ENCODE measurements at places on chromosomes 13 and 19.
A peak's percentile ranks its signal among the peaks of the same experiment; 100 is the strongest.

DNA sequence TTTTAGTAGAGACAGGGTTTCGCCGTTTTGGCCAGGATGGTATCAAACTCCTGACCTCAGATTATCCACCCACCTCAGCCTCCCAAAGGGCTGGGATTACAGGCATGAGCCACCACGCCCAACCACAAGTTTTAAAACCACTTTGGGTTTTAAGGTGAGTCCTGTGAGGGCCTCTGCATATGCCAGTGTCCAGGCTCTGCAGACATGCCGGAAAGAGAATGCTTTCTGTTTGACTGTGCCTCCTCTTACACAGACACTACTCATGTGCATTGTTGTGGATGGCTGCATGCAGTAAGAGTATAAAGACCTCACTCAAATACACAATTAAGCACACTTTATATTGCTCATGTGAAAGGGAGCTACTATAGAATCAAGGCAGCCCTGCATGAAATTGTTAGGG is 20.8 kb upstream of the SLC25A30 start:
- DNase-seq, result no peak

DNA sequence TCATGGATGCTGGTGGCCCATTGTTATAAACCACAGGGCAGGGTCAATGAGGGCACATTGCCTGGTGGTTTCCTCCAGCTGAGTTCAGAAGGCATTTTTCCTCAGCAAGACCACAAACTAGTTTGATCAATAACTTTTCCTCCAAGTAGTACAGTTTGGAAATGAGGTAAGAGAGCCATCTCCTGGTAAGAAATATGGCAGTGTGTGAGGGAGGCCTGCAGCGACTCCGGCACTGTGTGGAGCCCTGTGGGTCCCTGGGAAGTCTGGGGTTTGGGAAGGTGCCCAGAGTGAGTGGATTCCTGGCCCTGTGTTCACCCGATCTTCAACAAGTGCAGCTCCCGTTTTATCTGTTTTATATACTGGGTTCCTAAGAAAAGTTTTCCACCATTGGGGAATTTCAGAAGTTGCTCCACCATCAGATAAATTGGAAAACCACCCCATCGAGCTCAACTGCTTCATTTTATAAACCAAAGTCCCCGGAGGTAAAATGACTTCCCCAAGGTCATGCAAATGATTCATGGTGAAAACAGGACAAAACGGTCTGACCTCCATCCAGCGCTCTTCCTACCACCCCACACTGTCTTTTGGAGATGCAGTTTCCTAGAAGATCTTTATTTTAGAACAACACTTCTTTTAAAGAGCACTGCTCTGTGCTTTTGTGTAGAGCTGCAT is 148.4 kb downstream of the KATNAL1 start:
- no peak for DNase-seq

DNA sequence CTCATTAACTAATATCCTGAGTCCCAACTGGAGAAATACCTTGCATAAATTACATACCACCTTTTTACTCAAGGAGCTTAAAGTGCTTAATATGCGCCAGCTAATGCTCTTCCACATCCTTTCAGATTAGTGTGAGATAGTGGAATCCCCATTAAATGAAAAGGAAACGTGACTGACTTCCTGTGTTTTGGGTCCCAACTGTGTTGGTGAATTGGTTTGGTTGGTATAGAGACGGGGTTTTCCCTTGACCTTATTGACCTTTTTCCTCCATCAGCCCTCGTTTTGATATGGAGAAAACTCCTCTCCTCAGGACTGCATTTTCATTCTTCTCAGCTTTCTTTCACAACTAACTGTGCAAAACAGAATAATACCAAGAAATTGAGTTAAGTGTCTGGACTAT is 163.5 kb downstream of the PAN3 start:
- DNase-seq, result no peak

- peak; percentile 70 for DNase-seq
These were observed 25.9 kb downstream of the MPND start for GRCh38 chr19:4369109-4369887.

GRCh38 chr13:111131611-111132010 is 16.5 kb downstream of the ARHGEF7 start:
- no peak for DNase-seq

GRCh38 chr19:18718015-18718526 is 34.6 kb downstream of the CRTC1 start:
- DNase-seq, result no peak

DNA sequence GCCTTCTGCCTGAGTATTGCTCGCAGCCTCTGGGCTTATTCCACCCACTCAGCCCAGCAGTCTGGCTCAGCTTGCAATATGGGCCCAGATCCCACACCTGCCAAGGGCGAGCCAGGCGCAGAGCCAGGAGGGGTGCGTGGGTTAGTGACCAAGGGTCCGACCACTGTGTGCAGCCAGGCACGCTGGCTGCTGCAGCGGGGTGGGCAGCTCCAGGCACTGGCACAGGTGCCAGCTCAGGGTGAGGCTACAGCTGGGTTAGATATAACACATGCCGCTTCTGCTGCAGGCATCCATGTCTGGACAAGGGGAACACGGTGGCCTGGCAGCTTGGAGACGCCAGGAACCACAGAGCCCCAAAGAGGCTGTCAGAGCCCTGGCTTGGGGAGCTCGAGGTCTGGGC is 12.6 kb upstream of the URAD start:
- no peak for DNase-seq

- no peak for DNase-seq
These were observed 16.1 kb downstream of the ZNF317 start for GRCh38 chr19:9156304-9156703.
